ENCODE measurements at places on chromosomes 7 and 10.

DNA sequence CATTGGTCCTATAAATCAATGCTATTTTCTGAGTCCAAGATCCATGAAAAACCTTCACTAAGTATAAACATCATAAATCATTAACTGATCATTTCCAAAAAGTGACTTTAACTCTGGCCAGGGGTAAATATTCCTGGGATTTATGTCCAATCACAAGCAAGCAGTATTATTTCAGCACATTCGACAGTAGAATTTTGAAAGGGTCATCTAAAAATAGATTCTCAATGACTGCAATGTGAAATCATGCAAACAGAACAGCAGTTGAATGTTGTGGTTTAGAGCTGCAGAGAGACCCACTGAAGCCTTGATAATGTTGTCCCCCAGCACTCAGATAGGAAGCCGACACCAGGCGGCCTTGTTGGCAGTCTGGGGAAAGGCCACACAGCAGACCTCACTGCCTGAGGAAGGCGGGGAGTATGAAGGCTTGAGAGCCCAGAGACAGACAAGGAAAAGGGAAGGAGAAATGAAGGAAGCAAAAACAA, 38.1 kb downstream of the FAM107B start:
- DNase-seq: no peak

- DNase-seq: no peak
Observed at GRCh38 chr7:130943336-130943901, 209.4 kb upstream of the KLF14 start.

- DNase-seq: no peak
Observed at GRCh38 chr10:59682986-59683937, 26.4 kb downstream of the SLC16A9 start.

DNA sequence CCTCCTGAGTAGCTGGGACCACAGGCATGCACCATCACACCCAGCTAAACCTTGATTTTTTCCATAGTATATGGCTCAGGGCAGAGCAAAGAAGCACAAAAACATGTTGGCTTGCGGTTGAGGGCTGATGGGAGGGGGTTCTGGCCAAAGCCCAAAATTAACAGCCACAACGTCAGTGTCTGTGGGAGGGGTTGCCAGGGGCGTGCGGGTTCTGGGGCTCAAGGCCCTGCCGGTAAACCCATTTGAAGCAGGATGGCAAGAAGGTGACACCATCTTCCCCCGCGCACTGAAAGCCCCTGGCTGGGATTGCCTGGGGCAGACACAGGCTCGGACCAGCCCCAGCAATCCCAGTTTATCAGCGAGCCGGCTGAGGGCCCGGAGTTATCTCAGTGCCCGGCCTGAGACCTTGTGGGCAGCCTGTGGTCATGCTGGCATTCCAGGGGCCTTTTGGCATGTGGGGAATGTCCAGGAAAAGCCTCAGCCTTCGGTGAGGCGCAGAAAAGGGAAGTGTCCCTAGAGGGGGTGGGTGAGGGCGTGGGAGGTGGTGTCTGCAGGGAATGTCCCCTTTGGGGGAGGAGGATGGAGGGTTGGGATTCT, 167.7 kb upstream of the TNRC18 start:
- no peak for DNase-seq

GRCh38 chr10:60139798-60140566, 233.6 kb upstream of the CCDC6 start:
- DNase-seq: no peak

DNA sequence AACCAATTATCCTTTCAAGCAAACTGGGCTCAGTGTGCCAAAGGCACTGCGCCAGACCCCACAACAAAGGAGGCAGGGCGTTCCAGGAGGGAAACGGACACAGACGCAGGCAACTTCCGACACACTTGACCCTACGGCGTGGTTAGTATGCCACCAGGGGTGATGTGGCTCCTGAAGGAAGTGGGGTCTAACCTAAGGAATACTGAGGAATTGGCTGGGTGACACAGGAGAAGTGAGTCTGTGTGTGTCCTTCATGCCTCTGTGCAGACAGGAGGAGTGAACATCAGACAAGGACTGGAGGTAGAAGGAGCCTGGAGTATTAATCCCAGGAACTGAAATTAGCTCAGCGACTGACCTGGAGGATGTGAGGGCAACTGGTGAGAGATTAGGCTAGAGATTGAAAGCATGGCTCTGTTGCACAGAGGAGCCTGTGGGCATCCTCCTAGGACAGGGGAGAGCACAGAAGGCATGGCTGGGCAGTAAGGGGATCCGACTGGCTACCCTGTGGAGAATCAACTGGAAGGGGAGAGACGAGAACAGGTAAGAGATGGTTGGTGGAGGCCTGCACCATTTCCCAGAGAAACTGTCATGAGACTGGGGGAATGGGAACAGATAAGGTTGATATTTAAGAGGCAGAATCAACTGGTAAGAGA, 27.8 kb downstream of the GSDME start:
- no peak for DNase-seq

- no peak for DNase-seq
Observed at GRCh38 chr10:33927347-33927746, 592.9 kb upstream of the NRP1 start.

DNA sequence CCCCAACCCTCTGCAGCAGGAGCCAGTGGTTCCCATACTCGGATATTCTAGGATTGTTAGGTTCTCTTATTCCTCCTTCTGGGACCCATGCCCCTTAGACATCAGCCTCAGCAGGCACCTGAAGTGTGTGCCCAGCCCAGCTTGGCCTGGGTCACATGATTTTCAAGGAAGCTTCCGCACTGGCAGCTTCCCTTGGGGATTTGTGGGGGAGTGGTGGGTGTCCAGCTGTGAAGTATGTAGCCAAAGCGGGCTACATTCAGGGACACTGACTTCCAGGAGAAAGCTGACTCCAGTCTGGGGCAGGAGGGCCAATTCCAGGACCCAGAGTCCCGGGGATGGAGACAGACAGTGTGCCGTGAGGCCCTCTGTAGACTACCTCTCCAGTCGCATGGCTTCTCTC, 1.3 kb downstream of the LDB1 start:
- DNase-seq: peak; percentile 73

- no peak for DNase-seq
Observed at GRCh38 chr7:92352009-92352408, 95.3 kb upstream of the GATAD1 start.

DNA sequence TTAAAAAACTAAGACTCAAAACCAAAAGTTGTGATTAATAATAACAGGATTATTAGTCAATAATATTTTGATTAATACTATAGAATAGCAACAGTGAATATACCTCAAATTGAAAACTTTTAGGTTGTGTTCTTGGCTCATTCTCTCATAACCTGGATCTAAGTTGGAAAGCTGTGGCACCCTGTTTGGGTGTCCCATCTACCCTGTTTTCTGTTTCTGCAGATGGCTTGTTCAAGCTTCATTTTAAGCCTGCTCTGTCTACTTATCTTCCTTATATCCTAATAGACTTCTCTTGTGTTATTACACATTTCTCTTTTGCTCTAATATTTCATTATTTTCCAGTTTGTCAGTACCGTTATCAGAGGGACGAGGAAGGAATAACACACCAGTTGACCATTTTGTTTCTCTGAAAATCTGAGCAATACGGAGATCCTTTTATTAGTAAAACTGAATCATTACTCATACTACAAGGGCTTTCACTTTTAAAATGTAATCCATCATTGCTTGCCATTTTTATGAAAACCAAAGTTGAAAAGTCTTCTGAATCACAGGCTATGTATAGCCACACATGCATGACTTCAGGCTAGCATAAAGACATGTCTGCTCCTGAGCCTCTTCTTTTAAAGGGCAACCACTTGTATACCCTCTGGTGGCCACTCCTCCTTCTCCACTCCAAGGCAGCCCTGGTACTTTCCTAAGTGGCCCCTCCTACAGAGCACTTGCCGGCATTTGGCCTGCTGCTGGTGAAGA, 22.3 kb downstream of the COX15 start:
- no peak for DNase-seq

DNA sequence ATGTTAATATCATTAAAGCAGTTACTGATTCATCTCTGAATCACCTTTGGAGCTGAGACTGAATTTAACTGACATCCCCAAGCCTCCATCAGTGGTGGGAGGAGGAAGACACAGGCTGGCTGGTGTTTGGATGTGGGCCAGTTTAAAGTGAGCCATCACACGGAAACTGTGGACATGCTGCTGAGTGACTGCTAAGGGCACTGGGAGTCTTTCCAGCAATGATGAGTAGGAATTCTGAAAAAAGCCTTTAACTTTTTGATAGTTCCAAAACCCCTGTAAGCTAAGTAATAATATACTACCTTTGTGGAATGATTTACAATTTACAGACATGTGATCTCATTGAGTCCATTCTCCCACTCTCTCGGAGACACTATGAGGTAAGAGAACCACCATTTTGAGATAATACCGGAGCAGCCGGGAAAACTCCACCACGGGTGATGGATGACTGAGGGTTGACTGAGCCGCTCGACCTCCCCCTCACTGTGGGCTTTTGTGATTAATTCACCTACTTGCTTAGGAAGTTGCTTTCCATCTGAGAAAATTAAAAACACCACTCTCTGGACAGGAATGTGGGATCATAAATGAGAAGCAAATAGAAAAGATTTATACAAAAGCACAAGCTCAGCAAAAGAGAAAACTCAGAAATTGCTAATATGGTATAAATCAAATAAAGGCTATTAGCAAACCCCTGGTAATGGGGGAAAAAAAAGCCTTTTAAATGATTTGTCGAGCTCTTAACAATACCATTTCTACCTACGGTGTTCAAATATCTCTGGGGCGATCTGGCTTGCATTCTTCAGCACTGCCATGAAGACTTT, 194.8 kb downstream of the FANK1 start:
- no peak for DNase-seq

- DNase-seq: no peak
Observed at GRCh38 chr10:34104829-34105572, 710.1 kb downstream of the PARD3 start.

- DNase-seq: no peak
Observed at GRCh38 chr10:55446441-55447002, 645.5 kb upstream of the PCDH15 start.

- peak; percentile 93 for DNase-seq
Observed at GRCh38 chr10:72009425-72010081, 45.4 kb downstream of the CHST3 start.

- DNase-seq: no peak
Observed at GRCh38 chr10:88131511-88132139, 268.2 kb downstream of the PTEN start.

GRCh38 chr7:97013134-97013844, 7.9 kb downstream of the DLX6 start:
- no peak for DNase-seq

- no peak for DNase-seq
Observed at GRCh38 chr7:3206771-3207191, 94.3 kb upstream of the SDK1 start.

GRCh38 chr10:116316503-116316902, 7.7 kb upstream of the CCDC172 start:
- no peak for DNase-seq

DNA sequence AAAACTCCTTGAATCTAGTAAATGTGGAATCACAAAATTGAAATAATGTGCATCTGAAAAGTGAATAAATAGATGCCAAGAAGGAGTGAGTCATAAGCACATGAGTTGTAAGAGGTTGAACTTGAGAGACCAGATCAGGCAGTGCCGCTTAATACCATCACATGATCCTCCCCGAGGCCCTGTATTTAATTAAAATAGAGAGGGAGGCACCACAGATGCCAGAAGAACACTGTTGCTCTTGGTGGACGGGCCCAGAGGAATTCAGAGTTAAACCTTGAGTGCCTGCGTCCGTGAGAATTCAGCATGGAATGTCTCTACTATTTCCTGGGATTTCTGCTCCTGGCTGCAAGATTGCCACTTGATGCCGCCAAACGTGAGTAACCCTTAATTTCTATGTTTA, at the start of gene GPNMB:
GPNMB (plus strand) TSS at position 221 of the 400 bp plus-strand sequence; CDS start at position 304, 83 bp downstream.
- peak; percentile 74 for DNase-seq

DNA sequence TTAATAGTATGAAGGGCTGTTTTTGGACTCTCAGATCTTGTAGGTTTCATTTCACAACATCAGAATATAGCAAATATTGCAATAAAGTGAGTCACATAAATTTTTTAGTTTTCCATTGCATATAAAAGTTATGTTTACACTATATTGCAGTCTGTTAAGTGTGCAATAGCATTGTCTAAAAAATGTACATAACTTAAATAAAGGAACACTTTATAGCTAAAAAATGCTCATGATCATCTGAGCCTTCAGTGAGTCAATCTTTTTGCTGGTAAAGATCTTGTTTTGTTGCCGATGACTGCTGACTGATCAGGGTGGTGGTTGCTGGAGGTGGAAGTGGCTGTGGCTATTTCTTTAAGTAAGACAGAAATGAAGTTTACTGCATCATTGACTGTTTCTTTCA, 42.0 kb downstream of the ABCA13 start:
- no peak for DNase-seq

GRCh38 chr10:70566515-70567290, 35.8 kb downstream of the PRF1 start:
- DNase-seq: no peak

DNA sequence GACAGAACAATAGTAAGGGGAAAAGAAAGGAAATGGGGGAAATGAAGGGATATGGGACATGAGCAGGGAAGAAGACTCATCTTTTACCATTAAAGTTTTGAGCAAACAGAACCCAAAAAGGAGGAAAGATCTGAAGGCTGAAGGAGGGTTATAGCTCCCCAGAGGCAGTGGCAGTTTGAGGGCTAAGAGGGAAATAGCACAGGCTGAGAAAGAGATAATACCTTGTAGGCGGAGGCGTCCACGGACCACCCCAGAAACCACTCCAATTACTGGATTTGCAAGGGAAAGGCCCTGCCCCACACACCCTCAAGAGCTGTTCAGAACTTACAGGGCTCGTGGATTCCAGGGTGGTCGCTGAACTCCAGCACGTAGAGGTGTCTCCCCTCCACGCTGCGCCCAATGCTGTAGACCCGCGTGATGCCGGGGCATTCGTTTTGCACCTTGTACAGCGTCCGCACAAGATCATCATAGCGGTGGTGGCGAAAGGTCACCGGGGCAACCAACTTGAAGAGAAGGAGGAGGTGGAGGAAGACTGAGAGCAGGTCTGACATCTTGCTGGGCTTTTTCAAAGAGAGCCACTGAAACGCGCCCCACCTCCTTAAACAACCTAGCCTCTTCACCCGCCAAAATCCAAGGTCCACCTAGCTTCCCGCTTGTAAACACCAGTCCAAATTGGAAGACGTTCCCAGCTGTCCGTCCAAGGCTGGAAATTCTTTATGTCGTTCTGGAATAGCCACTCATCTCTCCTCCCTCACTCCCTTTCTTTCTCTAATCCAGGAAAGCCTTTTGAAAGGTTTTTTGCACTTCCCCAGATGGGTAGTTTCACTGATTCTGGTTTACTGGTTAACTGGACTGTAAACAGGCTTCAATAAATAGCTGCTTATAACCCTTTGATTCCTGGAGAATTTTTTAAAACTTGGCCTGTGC, at the start of gene CPN1:
CPN1 (minus strand) TSS at position 795 of the 927 bp plus-strand sequence; CDS start at position 551, 244 bp downstream.
- DNase-seq: no peak

DNA sequence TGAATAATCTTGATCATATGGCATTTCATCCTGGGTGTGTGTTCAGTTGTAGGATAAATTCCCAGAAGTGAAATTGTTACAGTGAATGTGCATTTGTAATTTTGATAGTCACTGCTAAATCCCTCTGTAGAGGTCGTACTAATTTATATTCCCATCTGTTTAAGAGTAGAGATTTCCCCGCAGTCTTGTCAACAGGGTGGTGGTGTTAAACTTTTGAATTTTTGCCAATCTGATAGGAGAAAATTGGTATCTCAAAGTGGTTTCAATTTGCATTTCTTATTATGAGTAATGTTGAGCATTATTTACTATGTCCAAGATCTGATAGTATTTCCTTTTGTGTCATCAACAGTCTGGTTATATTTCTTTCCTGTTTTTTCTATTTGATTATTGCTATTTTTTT, 101.7 kb downstream of the AUTS2 start:
- no peak for DNase-seq

Data from ascending aorta (tissue), 2 donors.